ENCODE measurements at places on chromosomes 12 and 14.

GRCh38 chr12:10178821-10179220 is at the start of gene TMEM52B:
TMEM52B (plus strand) TSS chr12:10179032; CDS start chr12:10179575, 543 bp downstream.
- DNase-seq: no peak

DNA sequence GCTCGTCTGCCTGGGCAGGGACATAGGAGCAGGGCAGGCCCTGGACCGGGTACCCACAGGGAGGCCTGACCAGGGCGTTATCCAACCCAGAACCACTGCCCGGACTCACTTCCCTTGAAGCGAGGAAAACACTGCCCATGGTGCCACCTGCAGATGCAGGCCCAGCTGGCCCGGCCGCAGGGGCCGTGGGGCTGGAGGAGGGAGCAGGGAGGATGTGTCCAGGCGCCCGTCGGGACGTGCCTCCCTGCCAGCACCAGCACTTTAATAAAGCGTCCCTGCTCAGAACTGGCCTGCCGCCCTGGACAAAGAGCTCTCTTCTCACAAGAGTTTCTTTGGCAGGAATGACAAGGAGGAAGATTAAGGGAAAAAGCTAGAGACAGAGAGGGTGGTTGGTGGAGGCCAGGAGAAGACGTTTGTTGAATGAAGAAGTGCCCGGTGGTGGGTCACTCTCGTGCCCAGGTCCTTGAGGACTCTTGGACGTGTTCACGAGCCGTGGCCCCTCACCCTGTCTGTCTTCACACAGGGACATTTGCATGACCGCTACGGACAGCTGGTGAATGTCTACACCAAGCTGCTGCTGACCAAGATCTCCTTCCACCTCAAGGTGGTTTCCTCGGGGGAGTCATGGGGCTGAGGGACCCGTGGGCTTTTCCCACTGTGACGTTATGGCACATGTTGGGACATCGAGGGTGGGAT is 14.2 kb downstream of the HIP1R start:
- no peak for DNase-seq

- DNase-seq: no peak
These were observed 288.7 kb upstream of the FLRT2 start for GRCh38 chr14:85241022-85241855.

DNA sequence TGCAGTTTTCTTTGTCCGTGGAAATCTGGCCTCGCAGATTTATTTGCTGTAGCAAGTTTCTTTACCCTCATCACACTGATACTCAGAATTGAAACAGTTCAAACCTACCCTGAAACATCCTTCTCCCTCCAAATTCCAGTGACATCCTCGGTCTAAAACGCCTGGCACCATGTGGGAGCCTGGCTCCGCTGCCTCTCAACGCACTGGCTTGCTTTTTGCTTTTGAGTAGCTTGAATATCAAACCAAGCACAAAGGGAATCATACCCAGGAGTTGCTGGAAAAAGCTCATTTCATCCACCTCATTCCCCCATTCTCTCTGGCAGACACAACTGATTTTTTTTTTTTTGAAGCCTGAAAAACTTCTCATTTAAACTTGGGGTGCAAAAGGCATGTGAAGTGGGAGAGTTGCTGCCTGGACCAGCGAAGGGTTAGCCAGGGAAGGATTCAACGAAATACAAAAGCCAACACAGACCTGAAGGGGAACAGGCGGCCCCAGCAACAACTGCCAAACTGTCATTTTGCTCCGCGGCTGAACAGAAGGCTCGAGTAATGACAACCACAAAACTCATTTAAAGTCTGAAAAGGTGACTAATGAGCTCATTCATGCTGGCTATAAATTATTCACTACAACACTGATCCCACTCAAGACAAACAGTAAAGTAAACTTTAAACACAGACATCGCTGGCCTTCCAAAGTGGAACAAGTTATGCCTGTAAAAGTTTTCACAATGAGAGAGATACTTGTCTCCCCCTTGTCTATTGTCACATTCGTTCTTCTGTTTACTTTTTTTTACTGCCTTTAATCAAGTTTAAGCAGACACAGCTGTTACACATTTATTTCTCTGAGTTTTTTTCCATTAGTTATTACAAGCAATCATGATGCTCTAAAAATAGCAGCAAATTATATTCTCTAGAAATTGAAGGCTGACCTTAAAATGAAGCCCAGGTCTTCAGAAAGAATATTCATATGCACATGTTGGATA is 12.5 kb upstream of the FOXN3 start:
- DNase-seq: peak; percentile 56

- DNase-seq: peak; percentile 76
These were observed 37.4 kb downstream of the SPTLC2 start for GRCh38 chr14:77579065-77579464.

- DNase-seq: no peak
These were observed 8.2 kb upstream of the GOLGA3 start for GRCh38 chr12:132836795-132837331.

- DNase-seq: no peak
These were observed 462.4 kb upstream of the RGS6 start for GRCh38 chr14:71469643-71470335.

- no peak for DNase-seq
These were observed 1002.2 kb upstream of the FLRT2 start for GRCh38 chr14:84527706-84528105.

DNA sequence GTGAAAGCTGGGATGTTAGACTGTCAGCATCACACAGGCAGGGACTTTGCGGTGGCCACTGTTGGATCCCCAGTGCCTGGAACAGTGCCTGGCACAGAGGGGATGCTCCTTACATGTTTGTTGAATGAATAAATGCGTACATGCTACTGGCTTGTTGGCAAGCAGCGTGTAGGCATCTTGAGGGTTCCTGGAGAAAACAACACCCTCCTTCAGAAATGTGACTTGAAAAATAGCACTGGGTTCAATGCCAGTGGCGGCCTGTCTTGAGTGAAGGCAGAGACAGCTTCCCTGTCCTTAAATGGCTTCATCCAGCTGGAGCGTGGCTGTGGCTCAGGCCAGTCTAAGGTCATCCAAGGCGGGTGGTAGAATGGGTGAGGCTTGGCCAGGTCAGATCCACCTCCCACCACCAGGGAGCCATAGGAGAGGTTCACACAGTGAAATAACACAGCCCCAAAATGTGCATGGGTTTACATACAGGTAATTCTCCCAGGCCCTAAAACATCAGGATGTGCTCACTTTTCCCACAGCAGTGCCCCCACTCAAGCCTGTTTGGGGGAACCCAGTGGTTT is 171.4 kb downstream of the PHETA1 start:
- DNase-seq: no peak

GRCh38 chr12:112418608-112419296 is at the start of gene PTPN11:
PTPN11 (plus strand) TSS chr12:112418947; CDS start chr12:112419112, 165 bp downstream.
- peak; percentile 89 for DNase-seq

DNA sequence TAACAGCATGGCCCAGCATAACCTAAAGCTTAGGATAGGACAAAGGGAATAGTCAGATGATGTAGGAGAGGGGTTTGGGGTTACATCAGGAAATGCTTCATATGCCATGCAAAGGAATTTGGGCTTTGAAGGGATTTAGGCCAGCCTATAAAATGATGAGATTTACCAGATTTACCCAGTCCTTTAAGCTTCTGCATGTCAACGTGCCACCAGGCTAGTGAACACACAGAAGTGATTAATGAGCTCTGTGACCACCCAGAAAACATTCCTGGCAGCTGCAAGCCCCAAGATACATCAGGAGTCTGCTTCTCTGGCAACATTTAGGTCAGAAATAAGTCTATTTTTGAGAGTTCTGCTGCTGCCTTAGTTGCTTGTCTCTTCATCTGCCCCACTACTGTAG is 118.3 kb downstream of the LRIG3 start:
- no peak for DNase-seq

All from GM23248 (cell line).